ENCODE measurements at places on chromosomes 1 and 21.

DNA sequence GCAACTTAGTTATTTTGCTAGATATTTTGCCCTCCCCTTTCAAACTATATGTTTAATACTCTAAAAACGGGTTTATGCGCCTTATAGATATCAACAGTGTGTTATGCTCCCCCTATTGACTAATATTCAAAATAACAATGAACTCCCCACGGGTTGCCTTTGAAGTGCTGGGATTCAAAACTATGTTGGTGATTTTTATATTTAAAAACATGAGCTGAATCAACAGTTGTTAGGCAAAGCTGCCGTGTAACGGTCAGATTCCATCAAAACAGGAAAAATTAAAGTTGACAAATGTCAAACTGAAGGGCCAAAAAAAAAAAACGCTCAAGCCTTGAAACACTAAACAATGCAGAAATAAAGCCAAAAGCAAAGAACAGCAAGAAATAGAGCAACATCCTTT, 2.5 kb downstream of the TGFBR3 start:
- no peak for DNase-seq

DNA sequence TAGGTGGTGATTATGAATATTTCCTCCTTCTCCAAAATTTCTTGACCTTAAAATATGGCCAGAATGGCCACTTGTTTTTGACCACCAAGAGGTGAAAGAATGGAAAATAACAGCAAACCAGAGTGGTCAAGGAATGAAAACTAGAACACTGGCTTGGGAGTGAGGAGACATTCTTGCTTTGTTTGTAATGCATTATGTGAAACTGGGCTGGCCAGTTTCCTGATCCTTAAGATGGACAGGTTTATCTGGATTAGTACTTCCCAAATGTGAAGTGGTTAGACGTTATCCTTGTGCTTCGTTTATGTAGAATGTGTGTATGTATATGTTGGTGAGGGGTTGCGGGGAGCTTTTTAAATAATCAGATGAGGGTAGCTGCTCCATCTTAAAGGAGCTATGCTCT, 12.8 kb downstream of the PLA2G4A start:
- no peak for DNase-seq

- no peak for DNase-seq
These were observed 39.1 kb upstream of the TTLL7 start for GRCh38 chr1:84037758-84038611.

DNA sequence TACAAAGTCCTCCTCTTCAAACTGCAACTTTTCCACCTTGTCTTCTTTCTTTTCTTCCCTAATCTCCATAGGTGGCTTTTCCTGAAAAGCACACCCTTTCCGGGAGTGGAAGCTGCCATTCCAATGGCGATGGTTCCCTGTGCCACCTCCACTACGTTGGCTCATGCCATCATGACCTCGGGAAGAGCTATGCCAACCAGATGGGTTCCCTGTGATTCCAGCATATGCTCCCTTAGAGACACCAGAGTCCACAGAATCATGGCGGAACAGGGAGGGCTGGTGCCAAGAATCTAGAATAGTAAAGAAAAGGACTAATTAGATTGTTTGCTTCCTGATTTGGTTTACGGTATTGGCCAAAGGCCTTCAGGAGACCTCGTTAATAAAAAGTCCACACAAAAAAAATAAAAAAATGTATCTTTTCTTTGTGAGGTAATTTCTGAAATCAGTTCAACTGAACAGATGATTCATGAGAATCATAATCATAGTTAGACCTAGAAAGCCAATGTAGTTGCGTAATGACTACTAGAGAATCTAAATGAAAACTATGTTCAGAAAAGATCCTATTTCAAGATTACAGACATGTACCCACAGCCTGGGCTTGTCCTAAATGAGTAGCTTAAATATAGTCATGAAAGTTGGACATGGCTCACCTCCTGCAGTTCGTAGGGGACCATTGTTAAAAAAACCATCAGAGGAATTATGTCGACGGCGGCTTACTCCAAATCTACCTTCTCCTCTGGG, 30.9 kb upstream of the CCDC17 start:
- DNase-seq = no peak

GRCh38 chr1:97090725-97091124, 369.1 kb downstream of the PTBP2 start:
- DNase-seq = no peak

DNA sequence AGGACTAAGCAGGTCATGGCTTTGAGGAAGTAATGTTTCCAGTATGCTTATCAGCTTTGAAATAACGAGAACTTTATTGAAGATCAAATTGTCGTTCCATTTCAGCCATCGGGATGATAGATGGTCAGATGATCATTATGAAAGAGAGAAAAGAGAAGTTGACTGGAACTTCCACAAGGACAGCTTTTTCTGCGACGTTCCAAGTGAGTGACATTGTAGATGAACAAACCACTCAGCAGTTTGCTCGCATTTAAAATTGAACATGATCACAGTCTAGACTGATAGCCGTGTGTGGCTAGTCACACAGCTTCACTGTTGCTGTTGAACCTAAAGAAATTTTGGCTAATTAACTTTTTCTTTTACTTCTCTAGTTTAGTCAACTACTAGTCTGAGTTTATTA, 151.1 kb downstream of the TLR5 start:
- DNase-seq = no peak

GRCh38 chr1:178774263-178774662, 49.2 kb downstream of the RALGPS2 start:
- DNase-seq = no peak

DNA sequence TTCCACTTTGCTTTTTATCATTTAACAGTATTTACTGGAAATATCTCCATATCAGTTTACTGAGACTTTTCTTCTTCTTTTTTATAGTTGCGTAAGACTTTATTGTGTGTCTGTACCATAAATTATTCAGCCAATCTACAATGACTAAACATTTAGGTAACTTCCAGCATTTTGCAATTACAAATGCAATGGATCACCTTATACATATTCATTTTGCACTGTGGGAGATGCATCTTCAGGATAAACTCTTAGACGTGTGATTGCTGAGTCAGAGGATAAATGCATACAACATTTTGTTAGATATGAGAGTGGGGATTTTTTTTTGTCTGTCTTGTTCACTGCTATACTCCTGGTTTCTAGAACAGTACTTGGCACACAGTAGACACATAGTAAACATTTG, 95.7 kb upstream of the GCLM start:
- no peak for DNase-seq

- DNase-seq = no peak
These were observed 18.7 kb upstream of the PLA2G5 start for GRCh38 chr1:20051218-20051829.

GRCh38 chr21:39217356-39218081, 34.3 kb upstream of the PSMG1 start:
- no peak for DNase-seq

GRCh38 chr1:94783342-94784189, 36.6 kb upstream of the SLC44A3 start:
- no peak for DNase-seq

- no peak for DNase-seq
These were observed 148.9 kb upstream of the RUNX1 start for GRCh38 chr21:35197992-35198431.

DNA sequence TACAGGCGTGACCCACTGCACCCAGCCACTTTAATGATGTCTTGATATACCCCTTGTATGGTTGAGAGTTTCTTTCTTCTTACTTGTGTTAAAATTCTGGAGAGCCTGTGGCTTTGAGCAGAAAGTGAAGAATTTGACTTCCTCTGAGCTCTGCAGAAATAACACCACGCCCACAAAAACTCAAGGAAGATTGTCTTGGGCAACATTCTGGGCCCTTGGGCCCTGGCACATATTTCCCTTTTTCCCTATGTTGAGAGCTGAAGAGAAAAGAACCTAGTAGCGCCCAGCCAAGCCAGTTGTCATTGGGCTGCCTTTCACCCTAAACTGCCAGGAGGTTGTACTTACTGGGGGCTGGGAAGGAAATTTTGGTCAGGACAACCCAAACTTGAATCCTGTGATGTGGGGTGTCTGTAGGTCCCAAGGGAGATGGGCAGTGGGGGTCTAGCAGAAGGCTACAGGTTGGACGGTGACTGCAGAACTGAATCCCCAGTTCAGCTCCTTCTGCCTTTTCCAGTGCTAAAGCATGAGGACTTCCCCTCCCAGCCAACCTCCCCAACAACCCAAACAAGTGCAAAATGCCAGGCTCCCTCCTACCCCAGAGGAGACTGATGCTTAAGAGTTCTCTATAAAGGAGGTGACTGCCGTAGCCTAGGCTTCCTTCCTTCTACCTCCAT, 11.7 kb upstream of the SNAPIN start:
- no peak for DNase-seq

- DNase-seq = no peak
These were observed 1.6 kb downstream of the MARK1 start for GRCh38 chr1:220529521-220530020.

GRCh38 chr1:39326836-39327235, 122.3 kb downstream of the MACF1 start:
- no peak for DNase-seq

GRCh38 chr1:159015440-159015909, 5.8 kb downstream of the IFI16 start:
- no peak for DNase-seq

DNA sequence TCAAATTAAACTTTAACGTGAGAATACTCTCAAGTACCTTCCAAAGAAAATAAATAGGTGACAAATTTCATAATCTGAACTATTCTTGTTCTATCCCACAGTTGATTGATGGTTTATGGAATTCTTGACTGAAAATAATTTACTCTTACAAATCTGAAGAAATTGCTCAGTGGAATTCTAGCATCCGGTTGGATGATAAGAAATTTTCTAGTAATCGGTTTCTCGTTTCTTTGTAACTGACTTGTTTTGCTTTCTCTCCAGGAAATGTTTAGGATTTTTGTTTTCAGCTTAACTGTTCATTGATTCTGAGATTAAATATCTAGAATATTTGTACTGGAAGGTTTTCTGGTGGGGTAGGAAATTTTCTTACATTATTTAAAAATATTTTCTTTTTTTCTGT, 558.9 kb upstream of the ADAMTS5 start:
- DNase-seq = no peak

DNA sequence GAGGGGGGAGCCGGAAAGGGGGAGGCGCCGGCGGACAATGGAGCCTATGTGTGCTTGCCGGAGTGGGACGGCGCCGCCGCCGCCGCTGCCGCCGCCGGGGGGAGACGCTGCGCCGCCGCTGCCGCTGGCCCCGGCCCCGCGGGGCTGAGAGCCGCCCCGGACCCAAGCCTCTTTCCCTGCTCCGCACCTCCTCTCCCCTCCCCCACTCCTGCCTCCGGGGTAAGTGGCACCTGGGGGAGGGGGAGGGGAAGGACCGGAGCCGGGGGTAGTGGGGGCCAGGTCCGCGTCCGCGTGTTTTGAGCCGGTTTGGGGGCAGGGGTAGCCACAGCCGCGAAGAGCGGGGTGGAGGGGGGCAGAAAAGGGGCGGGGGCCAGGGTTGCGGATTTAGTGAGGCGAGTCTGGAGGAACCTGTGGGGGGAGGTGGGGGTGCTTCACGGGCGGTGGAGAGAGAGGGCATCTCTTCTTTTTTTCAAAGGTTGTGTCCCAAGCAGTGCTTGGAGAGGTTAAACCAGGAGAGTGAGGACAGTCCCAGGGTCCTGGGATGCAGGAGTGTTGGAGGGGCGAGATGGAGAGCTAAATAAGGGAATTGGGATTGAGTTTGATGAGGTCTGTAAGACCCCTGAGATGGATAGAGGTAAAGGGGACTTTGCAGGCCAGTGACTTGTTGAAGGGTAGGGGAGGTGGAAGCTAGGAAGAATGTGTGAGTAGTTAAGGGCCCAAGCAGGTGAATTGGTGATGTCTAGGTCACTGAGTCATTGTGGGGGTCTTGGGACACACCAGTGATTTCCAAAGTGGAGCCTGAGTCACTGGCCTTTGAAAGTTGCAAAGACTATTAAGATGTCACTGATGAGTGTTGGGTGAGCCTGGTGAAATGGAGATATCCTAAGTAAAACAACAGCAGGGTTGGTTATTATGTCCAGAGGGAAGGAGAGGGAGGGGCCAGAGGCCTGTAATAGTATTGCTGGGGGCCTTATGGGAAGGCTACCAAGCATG, 59.1 kb downstream of the BCL9 start:
- no peak for DNase-seq
